Stimulated activated CD8-positive, alpha-beta memory T cell treated with anti-CD3 and anti-CD28 coated beads, Interleukin-4, amount 100 ng/mL, for 4 hours (primary cell): ENCODE measurements at places on chromosomes 5 and 9.

- no peak for DNase-seq
Measured at GRCh38 chr9:109256336-109256735, 64.5 kb downstream of the EPB41L4B start.

DNA sequence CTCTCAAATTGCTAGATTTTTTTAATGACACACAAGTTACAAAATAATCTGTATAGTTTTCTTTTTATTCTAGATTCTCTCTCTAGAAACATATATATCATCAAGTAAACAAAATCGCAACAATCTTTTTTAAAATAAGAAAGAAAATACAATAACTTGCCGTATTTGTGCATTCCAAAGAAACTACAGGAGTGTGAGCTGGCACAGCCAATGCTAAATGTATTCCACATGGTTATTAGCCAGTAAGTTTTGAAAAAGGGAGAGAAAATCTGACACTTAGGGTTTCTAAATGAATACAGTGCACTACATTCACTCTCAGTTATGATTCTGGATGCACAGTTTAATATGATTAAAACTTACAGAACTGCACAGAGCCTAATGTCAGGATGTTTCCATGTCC is 117.9 kb downstream of the BNC2 start:
- no peak for DNase-seq

- no peak for DNase-seq
Measured at GRCh38 chr5:129718471-129719090, 29.3 kb upstream of the MINAR2 start.

DNA sequence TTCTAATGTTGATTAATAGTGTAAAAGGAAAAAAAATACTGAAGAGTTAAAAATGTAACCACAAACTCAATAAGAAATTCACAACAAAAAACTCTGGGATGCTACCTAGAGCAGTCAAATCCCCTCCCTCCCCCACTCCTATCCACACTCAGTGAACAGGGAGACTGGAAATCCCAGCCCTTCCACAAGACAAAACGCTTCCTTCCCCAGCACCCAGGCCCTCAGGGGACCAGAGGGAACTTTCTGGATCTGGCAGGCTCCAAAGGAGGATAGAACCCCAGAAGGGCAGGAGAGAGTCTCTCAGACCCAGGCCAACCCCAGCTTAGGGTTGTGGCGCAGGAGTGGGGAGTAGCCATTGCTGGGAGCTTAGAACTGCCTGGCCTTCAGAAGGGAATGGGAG is 55.0 kb downstream of the DCP2 start:
- no peak for DNase-seq

GRCh38 chr5:178328826-178329730 is 96.5 kb upstream of the PHYKPL start:
- no peak for DNase-seq

- DNase-seq = no peak
Measured at GRCh38 chr9:21970800-21971640, 23.2 kb downstream of the CDKN2A start.

DNA sequence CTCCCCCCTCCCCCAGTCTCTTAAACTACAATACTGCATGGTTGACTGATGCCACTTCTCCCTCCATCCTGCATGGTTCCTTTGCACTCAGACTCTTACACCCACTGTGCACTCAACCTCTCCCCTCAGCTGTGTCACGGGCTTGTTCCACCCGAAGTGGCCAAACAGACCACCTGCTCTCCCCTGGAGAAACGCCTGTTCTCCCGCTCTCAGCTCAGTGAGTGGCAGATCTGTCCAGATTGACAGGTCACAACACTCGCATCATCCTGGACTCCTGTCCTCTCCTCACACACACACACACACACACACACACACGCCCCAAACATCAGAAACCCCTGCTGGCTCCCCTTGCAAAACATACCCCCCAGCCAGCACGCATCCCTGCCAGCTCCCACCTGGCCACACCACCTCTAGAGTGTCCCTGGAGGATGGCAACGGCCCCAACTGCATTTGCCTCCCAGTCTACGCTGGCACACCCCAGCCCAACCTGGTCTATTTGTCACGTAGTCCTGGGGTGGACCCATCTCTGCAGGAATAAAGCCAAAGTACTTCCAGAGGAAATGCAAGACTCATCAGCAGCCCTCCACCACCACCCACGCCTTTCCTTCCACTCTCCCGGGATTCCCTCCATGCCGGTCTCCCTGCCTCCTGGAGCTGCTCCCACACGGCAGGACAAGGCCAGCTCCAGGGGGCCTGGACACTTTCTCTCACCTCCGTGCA is 2.9 kb downstream of the OR2V1 start:
- DNase-seq = no peak

DNA sequence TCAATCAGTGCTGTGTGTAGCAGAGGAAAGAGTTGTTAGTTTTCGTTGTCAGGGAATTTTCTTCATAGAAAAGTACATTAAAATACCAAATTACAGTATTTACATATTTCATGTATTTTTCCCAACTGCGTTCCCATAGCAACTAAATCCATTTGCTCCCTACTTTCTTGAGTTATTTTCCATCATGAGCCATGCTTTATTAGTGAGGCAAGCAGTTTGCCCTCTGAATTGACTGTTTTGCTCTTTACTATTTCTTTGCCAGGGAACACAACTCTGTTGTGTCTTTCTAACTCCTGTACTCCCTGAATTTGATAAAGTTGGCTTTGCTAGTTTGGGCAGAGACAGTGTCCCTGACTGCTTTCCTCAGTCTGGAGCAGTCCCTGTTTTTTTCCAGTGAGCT is 276.2 kb upstream of the SLC30A5 start:
- DNase-seq = no peak

GRCh38 chr9:100554935-100555401 is 22.9 kb upstream of the CAVIN4 start:
- DNase-seq = no peak

DNA sequence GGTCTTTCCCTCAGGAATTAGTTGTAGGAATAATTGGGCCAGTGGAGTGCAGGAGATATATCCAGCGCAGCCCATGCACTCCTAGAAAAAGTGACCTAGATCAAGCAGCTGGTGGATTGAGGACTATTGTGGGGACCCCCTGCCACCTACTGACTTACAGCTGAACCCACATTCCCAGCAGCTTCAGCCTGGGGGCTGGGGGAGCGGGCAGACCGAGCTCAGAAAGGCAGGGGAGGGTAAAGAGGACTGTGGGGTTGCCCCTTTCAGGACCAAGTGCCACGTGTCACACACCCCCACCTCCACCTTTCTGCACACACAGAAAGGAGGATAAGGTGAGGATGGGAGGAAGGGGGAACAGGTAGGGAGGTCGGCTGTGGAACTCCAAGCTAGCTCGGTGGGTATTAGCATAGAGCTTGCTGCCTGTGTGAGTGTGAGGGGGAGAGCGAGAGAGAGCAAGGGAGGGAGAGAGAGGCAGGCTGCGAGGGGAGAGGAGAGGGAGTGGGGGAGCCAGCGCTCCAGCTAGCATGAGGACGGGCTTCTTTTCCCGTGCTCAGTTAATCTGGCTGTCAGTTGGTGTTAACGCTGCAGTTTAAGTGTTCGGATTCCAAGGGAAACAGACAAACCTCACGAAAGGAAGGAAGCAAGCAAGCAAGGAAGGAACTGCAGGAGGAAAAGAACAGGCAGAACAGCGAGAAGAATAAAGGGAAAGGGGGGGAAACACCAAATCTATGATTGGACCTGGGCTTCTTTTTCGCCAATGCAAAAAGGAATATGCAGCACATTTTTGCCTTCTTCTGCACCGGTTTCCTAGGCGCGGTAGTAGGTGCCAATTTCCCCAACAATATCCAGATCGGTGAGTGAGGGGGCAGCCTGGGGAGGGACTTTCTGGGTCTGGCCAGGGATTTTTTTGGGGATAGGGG is at the start of gene GRIA1:
Gene GRIA1, plus strand, starts transcription at position 553 of the 920 bp plus-strand sequence.
- no peak for DNase-seq

GRCh38 chr9:79801459-79801858 is 229.7 kb downstream of the TLE4 start:
- no peak for DNase-seq

DNA sequence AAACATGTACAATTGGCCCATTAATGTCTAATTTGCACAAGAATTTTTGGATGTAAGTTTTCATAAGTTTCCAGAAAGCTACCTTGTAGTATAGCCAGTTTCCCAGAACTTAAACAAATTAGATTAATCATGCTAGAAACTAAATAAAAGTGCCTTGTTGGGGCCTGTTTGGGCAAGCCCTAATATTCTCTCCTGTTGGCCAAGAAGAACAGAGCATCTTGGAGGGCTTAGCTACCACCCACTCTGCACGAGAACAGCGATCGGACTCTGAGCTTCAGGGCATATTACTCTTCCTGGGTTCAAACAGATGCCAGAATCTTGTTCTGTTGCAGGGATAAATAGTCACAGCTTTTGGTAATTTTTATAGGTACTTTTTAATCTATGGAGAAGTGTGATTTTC is 88.2 kb downstream of the GAS1 start:
- DNase-seq = no peak

GRCh38 chr9:88777498-88778312 is 213.6 kb upstream of the S1PR3 start:
- no peak for DNase-seq

DNA sequence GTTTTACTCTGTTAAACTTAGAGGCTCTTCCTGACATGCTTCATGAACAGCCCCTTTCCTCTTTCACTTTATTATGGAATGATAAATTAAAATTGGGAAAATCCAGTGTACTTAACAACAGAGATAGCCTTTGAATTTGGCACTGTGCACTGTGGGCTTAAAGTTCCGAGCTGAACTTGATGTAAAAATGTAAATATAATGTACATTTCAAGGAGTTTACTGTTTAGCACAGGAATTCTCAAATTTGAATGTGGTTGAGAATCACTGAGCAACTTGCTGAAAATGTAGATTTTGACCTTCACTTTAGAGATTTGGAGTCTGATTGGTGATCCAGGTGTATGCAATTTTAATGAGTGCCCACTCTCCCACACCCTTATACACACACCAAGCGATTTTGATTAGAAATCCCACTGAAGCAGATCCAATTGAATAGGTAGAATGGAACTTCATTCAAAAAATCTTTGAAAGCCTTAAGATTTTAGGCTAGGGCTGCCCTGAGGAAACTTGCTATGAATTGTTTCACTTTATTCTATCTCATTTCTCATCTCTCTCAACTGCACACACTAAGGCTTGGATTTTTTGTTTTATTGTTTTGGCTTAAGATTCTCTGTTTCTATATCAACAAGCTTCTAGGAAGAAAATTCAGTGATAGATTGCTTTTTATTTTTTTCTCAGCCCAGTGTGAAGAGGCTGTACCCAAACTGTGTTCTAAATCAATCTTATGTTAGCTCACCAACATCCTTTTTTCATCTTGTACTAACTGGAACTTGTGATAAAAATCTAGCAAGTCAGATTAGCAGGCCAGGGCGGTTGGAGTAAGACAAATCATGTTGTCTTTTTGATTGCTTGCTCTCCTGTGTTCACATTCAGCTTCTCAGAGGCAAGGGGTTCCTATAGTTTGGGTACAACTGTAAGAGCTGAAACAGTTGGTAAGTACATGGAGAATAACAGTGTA is 22.9 kb downstream of the NUDT12 start:
- DNase-seq = no peak

DNA sequence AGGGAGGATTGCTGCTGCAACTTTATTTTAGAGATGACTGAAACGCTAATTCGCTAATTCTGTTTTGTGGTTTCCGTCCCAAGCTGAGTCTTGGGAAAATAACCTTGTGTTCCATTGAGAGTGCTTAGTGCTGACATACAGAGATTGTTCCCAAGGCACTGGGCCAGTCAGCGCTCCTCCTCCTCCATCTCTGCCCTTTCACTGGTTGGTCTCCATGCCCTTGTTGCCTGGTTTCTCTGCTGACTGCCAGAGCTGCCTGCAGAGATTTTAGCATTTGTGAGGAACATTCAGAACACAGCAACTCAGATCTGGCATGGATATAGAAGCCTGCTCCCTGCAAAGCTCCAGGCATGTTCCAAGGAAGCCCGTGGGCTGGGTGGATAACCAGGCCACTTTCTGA is 126.0 kb upstream of the IRX2 start:
- no peak for DNase-seq

- no peak for DNase-seq
Measured at GRCh38 chr5:140038373-140038957, 4.6 kb downstream of the NRG2 start.

DNA sequence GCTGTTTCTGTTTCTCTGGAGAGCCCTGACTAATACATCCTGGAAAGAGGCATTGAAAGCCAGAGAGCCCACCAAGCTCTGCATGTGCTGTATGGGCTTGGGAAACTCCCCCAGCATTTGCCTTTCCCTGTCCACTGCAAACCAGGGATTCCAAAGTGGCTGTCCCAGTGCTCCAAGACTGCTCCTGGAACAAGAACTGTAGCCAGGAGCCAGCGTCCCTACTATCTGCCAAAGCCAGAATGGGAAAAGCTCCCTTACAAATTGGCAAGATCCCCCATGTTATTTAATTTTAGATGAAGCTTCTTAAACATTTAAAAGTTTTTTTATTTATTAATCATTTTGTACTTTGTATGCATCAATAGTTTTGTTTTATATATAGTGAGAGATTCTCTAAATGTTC is 263.2 kb downstream of the GABRB2 start:
- DNase-seq = no peak

DNA sequence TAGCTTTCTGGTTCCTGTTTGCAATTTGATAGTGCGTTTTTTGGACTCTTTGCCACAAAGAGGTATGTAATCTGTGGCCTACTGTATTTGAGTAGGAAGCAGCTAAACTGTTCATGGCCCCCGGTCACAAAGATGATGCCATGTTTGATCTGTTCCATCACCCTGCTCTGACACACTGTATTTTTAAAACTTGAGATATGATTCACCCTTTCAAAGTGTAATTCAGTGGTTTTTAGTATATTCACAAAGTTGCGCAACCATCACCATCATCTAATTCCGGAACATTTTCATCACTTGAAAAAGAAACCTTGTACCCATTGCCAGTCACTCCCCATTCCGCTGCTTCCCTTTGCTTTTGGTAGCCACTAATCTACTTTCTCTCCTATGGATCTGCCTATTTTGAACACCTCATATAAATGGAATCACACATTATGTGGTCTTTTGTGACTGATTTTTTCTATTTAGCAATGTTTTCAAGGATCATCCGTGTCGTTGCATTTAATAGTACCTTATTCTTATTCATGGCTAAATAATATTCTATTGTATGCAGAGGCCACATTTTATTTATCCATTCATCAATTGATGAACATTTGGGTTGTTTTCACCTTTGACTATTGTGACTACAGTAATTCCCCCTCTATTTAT is 141.6 kb downstream of the NR3C1 start:
- DNase-seq = no peak
